Tibial nerve (tissue), 4 donors: ENCODE measurements at places on chromosomes 4 and X.

- no peak overlapping the region for H3K4me3 ChIP-seq
- DNase-seq, result no peak
- no peaks in the 10 kb centered on the region for H3K36me3 ChIP-seq
- H3K27ac ChIP-seq, result no peak overlapping the region
- no peaks in the 10 kb centered on the region for H3K4me1 ChIP-seq
Measured at GRCh38 chr4:159823743-159824142, 720.9 kb downstream of the RAPGEF2 start.

DNA sequence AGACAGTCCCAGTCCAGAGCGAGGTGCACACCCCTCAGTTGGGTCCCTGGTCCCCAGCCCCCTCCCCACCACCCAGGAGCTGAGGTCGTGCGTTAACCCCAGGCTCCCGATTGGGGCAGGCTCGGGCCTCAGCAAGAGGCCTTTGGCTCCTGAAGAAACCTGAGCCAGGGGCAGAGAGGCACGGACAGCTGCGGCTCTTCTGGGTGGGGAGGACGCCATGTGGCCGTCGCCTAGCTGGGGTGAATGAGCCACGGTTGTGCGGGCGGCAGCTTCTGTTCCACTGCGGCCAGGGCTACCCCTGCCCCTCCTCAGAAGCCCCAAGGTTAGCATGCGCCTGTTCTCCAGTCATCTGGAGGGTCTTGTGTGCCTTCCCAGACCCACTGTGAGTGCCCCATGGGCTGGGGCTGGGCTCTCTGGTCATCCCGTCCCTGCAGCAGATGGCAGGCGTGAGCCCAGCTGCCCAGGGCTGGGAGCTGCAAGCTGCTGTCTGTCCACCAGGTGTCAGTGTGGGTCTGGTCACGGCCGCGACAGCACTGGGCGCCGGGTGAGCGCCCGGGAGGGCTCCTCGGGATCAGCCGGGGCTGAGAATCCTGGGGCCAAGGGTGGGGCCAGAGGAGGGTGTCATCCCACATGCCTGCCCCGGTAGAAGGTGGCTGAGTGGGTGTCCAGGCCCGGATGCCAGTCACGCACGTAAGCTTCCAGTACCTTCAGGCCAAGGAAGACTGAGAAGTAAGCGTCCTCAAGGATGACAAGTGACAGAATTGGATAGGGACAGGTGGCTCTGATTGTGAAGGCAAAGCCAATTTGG lies 21.9 kb downstream of the ATP2B3 start:
- peaks cover 17% of the 10 kb centered on the region for H3K27me3 ChIP-seq
- DNase-seq, result peak; percentile 48
- H3K4me1 ChIP-seq, result no peaks in the 10 kb centered on the region
- no peak overlapping the region for H3K27ac ChIP-seq

GRCh38 chr4:139958739-139959098 lies 195.3 kb downstream of the MAML3 start:
- H3K4me1 ChIP-seq, result no peaks in the 10 kb centered on the region
- no peak for DNase-seq
- no peaks in the 10 kb centered on the region for H3K27me3 ChIP-seq
- H3K4me3 ChIP-seq, result no peak overlapping the region
- H3K36me3 ChIP-seq, result no peaks in the 10 kb centered on the region
- no peak overlapping the region for H3K27ac ChIP-seq

DNA sequence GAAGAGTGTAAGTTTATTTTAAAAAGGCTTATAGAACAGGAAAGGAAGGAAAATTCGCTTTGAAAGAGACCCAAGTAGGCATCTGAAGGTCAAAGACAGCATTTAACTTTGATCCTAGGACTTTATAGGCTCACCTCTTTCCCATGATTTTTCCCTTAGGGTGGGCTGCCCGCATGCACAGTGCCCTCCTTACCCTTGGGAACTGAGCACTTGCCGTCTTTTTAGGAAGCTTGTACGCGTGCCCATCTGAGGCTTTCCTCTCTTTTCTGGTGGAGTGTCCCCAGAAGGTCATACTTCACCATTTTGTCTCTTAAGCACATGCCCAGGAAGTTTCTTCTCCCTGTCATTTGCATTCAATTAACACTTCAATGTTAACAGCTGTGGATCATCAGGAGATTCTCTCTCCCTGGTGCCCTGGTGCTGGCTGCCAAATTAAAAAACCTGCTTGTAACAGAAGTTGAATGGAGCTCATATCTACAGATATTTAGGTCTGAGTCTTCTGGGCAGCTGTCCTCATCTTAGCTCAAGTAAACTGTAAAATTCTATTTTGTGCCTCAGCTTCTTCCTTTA lies 38.4 kb upstream of the IL9R start:
- H3K4me1 ChIP-seq, result no peaks in the 10 kb centered on the region
- H3K27ac ChIP-seq, result no peak overlapping the region
- no peaks in the 10 kb centered on the region for H3K27me3 ChIP-seq
- H3K4me3 ChIP-seq, result no peak overlapping the region
- no peaks in the 10 kb centered on the region for H3K36me3 ChIP-seq

GRCh38 chr4:116362583-116362982 lies 722.8 kb downstream of the TRAM1L1 start:
- no peaks in the 10 kb centered on the region for H3K4me1 ChIP-seq
- no peaks in the 10 kb centered on the region for H3K36me3 ChIP-seq
- no peak for DNase-seq
- no peaks in the 10 kb centered on the region for H3K27me3 ChIP-seq
- no peak overlapping the region for H3K27ac ChIP-seq

GRCh38 chr4:86895692-86896488 lies 3.7 kb upstream of the C4orf36 start:
- no peak overlapping the region for H3K27ac ChIP-seq
- H3K4me3 ChIP-seq, result no peak overlapping the region
- H3K36me3 ChIP-seq, result no peaks in the 10 kb centered on the region

DNA sequence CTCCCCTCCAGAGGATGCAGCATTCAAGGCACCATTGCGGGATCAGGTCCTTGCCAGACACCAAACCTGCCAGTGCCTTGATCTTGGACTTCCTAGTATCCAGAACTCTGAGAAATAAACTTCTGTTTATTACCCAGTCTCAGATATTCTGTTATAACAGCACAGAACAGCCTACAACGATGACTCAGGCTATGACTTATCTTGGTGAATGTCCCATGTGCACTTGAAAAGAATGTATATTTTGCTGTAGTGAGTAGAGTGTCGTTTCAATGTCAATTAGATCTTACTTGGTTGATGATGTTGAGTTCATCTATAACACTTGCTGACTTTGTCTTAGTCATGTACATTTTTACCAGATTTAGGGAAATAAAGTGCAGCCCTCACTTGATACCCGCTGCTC lies 34.5 kb upstream of the PGRMC1 start:
- no peak overlapping the region for H3K4me3 ChIP-seq
- no peak for DNase-seq
- H3K4me1 ChIP-seq, result no peaks in the 10 kb centered on the region

- H3K4me3 ChIP-seq, result no peak overlapping the region
- no peaks in the 10 kb centered on the region for H3K36me3 ChIP-seq
- no peak for DNase-seq
- H3K27ac ChIP-seq, result peak overlapping the region; percentile 86
- H3K4me1 ChIP-seq, result no peaks in the 10 kb centered on the region
Measured at GRCh38 chrX:13885591-13885990, 68.7 kb upstream of the GPM6B start.

DNA sequence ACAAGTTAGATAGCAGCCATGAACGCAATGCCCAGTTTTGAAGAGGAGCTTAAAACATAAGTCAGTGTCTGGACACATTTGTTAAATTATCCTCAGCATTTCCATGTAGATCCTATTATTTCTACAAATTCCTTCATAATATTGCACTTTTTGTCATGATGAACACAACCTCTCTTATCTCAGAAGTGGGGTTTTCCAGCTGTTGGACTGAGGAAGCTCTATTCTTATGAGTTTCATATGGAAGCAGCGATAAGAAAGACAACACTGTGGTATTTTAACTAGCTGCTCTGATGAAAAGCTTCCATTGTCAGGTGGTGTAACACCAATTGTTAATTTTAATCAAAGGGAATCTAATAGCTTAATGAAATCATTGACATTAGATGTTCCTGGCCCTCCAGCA lies 308.7 kb downstream of the GBA3 start:
- H3K27ac ChIP-seq, result no peak overlapping the region
- H3K27me3 ChIP-seq, result no peaks in the 10 kb centered on the region
- H3K36me3 ChIP-seq, result no peaks in the 10 kb centered on the region
- H3K4me1 ChIP-seq, result no peaks in the 10 kb centered on the region

DNA sequence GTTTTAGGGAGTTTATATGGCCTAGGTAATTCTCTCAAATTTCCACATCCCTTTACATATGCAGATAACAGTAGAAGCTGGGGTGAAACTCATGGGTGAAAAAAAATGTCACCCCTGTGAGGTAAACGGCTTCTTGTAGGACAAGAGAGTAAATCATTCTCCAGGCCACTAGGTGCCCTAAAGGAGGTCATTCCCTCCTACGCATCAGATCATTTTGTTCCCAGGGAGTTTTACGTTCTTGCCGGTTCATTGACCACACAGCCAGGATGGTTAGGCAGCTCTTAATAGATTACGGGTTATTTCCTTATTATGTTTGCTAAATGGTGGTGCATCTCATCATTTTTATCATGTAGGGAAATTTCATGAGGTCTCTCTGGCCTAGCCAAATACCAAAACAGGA lies 225.8 kb upstream of the NOCT start:
- no peak overlapping the region for H3K27ac ChIP-seq
- no peaks in the 10 kb centered on the region for H3K36me3 ChIP-seq
- H3K27me3 ChIP-seq, result no peaks in the 10 kb centered on the region
- H3K4me1 ChIP-seq, result no peaks in the 10 kb centered on the region
- no peak overlapping the region for H3K4me3 ChIP-seq

GRCh38 chrX:10190367-10190766 lies 33.6 kb downstream of the CLCN4 start:
- peaks cover 4% of the 10 kb centered on the region for H3K27me3 ChIP-seq
- no peak overlapping the region for H3K4me3 ChIP-seq
- DNase-seq, result no peak
- H3K36me3 ChIP-seq, result peaks cover 6% of the 10 kb centered on the region
- no peak overlapping the region for H3K27ac ChIP-seq

- no peaks in the 10 kb centered on the region for H3K36me3 ChIP-seq
- no peak for DNase-seq
- H3K27me3 ChIP-seq, result no peaks in the 10 kb centered on the region
- no peak within 1 kb of the TSS for H3K27ac ChIP-seq
Measured at GRCh38 chr4:83114576-83114975, at the start of gene PLAC8. TSS of gene PLAC8 (minus strand) at chr4:83114729. CDS start at chr4:83107921, 6,808 bp downstream.

GRCh38 chr4:40939856-40940255 lies 190.1 kb downstream of the NSUN7 start:
- H3K27ac ChIP-seq, result no peak overlapping the region
- DNase-seq, result no peak
- H3K4me3 ChIP-seq, result no peak overlapping the region
- peaks cover 9% of the 10 kb centered on the region for H3K4me1 ChIP-seq
- H3K36me3 ChIP-seq, result no peaks in the 10 kb centered on the region
- no peaks in the 10 kb centered on the region for H3K27me3 ChIP-seq

DNA sequence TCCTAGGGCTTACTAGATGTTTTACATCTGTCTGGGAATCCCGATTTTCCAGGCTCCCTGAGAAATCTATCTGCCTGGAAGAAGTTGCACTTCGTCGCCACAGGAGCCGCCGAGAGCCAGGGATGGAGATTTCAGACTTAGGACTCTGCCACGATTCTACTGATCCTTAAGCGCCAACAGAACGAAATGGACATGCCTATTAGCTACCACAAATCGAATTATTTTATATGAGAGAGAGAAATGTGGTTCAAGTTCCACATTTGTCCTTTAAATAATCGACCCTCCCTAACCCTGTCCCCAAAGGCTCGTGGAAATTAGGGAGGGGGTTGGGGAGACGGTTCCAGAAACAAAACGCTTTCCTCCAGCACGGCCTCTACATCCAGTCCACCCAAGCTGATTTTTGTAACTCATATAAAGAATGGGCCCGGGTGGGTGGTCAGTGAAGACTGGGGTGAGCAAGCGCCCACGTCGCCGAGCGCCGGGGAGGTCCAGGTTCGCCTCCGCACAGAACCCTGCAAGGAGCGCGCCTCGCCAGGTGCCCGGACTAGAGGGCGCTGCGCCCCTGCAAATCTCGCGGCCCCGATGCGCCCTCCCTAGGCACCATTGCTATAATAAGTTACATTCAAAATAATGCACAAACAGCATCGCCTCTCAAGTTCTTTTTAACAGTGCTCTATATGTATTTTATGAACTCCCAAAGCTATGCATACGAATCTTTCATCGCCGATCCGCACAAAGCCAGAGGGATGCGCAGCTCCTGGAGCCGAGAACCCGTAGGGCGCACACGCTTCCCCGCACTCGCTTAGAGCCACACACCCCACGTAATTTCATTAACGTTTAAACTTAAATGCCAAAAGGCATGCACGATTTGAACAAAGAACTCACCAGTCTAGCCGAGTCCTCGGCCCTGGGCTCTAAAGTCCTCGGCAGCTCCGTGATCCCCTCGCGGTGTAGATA lies 2.1 kb upstream of the FAT1 start:
- H3K4me1 ChIP-seq, result no peaks in the 10 kb centered on the region
- H3K4me3 ChIP-seq, result peak overlapping the region; percentile 75
- peak overlapping the region; percentile 88 for H3K27ac ChIP-seq

GRCh38 chrX:129318375-129318774 lies 204.9 kb downstream of the SMARCA1 start:
- DNase-seq, result no peak
- H3K27ac ChIP-seq, result no peak overlapping the region
- H3K4me3 ChIP-seq, result no peak overlapping the region
- no peaks in the 10 kb centered on the region for H3K4me1 ChIP-seq
- no peaks in the 10 kb centered on the region for H3K27me3 ChIP-seq
- no peaks in the 10 kb centered on the region for H3K36me3 ChIP-seq

GRCh38 chrX:28625223-28625622 lies 38.0 kb downstream of the IL1RAPL1 start:
- H3K36me3 ChIP-seq, result no peaks in the 10 kb centered on the region
- no peaks in the 10 kb centered on the region for H3K4me1 ChIP-seq
- no peak overlapping the region for H3K4me3 ChIP-seq
